Activated CD8-positive, alpha-beta memory T cell treated with anti-CD3 and anti-CD28 coated beads for 24 hours (primary cell): ENCODE measurements at places on chromosomes 3 and 15.

GRCh38 chr15:89128320-89129122, 40.3 kb downstream of the ABHD2 start:
- no peak for DNase-seq

DNA sequence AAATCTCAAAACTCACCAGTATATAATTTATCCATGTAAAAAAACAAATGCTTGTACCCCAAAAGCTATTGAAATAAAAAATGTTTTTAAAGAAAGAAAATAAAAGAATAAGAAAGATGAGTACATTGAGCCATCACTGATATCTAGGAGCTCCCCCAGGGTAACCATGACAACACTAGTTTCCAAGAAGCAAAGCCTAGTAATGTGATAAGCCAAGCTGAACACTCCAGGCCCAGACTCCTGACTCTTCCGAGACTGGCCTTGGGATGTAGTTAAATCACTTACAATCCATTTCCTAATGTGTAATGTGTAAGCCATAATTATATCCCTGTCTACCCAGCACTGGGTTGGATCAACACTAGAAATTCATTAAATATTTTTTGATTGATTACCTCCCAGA, 21.1 kb upstream of the ATP8B4 start:
- DNase-seq, result no peak

GRCh38 chr15:73239564-73240215, 129.1 kb downstream of the HCN4 start:
- no peak for DNase-seq

DNA sequence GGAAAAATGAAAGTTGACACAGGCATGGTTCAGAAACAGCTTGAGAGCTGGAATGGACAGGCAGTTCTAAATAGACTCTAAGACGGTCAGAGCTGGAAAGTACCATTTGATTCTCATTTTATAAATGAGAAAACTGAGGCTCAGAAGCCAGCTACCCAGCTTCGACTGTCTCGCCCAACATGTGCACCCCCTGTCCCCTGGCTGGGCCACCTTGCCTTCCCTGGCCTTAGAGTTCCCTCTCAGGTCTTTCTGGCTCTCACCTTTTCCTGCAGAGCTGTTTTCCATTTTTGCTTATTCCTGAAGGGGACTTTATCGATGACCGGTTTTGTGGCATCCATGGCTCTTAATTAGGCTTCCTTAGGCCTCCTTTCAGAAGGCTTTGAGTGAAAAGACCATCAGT, 17.3 kb upstream of the DOCK3 start:
- no peak for DNase-seq

DNA sequence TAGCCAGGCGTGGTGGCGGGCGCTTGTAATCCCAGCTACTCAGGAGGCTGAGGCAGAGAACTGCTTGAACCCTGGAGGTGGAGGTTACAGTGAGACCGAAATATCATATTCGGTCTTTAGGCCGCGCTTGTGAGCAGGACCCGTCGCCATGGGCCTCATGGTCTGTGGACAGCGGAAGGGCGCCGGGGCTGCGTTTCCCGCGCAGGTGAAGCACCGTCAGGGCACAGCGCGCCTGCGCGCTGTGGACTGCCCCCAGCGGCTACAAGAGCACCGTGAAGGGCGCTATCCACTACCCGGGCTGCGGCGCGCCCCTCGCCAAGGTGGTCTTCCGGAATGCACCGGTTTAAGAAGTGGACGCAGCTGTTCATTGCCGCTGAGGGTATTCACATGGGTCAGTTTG, 482.0 kb upstream of the NAALADL2 start:
- no peak for DNase-seq

DNA sequence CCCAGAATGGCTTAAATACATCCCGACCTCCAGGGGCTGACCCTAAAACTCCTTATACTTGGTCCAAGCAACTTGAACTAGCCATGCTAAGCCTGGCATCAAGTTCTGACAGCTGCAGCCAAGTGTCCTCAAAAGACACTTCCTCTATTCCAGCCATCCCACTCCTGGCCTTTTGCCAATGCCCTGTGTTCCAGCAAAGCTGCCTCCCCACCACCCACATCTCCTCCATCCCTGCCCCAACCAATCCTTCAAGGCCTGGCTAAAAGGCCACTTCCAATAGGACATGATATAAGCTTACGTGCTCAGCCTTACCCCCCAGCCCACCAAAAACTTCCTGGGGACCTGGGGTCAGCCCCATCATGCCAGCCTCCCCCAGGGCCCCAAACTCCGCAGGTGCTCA, 40.9 kb downstream of the SEMA3G start:
- DNase-seq, result no peak

DNA sequence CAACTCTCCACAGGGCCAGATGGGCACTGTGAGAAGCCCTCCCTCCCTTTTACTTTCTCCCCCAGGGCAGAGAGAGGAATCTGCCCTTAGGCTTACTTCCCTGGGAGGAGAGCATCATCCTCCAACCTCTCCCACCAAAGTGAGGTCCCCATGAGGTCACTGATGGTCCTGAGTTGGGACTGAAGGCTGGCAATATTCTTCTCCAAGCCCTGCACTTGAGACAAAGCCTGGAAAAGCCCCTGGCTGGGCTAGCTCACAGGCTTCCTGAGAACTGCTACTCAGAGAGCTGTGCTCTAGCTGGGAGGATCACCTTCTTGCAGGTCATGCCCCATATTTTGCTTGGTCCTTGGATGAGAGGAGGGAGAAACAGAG, 110.0 kb upstream of the MEF2A start:
- DNase-seq, result no peak

DNA sequence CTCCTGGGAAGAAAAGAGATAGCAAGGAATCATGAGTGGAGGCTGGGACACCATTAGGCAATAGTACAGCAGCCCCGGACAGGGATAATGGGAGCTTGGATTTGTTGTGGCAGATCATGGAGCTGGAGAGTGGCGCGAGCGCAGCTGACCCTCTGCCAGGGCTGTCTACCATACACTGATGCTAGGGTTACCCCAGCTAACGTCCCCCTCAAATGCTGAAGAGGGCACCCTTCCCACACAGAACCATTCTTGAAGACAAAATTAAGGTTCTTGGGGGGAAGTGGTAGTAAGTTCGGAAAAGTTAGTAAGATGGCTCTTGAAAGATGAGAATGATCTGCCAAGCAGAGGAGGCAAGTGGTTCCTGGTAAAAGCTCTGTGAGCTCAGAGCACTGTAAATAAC, 61.1 kb downstream of the ST3GAL6 start:
- no peak for DNase-seq

DNA sequence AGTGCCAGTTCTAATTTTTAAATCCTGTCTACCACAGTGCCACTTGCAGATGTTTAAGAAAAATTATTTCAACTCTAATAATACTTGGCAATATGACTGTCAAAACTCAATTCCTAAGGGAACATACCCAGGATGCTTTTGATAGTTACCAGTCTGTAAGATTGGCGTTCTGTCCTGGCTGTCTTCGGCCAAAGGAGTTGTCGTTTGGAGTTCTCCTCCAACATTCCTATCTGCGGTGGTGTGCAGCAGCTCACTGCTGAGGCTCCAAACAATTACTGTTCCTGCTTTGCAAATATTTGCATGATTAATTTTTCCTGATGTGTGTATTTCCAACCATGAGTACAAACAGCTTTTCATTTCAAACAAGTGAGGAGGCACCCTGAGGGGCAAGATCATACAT, 330.8 kb upstream of the DPH6 start:
- DNase-seq, result no peak

- no peak for DNase-seq
Measured at GRCh38 chr3:104279617-104280016, 1087.1 kb upstream of the ALCAM start.

DNA sequence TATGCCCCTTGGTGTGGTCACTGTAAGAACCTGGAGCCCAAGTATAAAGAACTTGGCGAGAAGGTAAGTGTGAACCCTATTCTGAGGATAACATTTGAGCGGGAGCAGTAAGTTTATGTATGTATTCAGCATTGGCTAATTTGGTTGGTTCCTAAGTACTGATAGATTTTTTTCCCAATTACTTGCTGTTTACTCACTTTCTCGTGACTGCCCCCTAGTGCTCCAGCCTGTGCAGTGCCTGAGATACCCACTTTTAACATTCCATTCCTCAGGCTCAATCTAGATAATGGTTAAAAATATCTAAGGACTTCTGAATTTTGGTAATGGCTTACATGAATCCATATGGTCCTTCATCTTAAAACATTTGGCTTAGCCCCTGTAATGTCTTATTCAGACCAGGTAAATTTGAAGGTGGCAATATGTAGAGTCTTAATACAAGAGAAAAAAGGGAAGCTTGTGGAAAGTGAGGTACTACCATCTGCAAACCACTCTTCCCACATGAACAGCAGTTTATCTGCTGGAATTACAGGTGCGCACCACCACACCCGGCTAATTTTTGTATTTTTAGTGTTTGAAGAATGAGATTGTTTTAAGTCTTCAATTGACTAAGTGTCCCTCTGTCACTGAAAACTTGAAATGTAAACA, 7.1 kb downstream of the ELL3 start:
- peak; percentile 73 for DNase-seq

DNA sequence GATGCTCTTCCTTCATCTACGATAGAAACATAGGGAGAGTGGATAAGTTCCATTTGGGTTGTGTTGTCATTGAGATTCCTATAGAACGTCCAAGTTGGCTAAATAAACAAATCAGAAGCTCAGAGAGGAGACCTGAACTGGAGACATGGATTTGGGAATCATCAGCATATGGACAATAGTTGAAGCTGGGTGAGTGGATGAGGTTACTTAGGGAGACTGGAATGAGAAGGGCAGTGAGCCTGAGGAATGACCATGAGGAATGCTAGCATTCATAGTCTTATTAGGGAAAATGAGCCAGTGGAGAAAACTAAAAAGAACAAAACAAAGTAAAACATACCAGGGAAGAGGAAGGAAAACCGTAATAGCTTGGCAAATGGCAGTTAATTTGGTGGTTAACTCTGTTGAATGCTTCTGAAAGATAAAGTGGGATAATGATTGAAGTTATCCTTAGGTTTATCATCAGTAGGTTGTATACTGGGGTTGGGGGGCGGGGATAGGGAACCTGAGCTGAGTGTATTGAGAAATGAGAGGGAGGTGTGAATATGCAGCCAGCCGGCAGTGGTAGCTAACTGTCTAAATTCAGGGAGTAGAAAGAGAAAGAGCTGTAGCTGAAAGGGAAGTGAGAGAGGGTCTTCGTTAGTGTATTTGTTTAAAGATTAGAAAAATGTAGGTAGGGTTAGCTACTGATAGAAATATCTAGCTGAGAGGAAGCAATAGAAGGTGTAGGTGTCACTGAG, 74.6 kb downstream of the ARHGEF26 start:
- DNase-seq, result no peak

DNA sequence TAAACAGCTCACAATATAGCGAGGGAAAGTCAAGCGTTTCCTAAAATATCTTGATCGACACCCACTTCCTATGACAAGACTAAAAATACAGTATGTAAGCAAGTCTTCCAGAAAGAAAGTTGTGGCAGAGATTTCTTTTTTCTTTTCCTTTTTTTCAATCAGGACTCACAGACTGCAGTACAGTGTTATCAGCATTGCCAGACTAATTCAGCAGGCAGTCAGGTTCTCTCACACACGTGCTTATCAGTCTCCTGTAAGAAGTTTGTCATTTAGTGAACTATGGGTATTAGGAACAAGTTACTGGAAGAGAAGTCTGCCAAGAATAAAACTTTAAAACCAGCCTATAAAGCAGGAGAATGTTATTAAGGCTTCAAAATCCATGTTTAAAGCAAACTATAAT, 32.8 kb upstream of the ZNF385D start:
- DNase-seq, result no peak

- no peak for DNase-seq
Measured at GRCh38 chr15:64037966-64038365, 8.3 kb downstream of the DAPK2 start.

GRCh38 chr15:56307180-56307579, 58.0 kb upstream of the TEX9 start:
- no peak for DNase-seq

DNA sequence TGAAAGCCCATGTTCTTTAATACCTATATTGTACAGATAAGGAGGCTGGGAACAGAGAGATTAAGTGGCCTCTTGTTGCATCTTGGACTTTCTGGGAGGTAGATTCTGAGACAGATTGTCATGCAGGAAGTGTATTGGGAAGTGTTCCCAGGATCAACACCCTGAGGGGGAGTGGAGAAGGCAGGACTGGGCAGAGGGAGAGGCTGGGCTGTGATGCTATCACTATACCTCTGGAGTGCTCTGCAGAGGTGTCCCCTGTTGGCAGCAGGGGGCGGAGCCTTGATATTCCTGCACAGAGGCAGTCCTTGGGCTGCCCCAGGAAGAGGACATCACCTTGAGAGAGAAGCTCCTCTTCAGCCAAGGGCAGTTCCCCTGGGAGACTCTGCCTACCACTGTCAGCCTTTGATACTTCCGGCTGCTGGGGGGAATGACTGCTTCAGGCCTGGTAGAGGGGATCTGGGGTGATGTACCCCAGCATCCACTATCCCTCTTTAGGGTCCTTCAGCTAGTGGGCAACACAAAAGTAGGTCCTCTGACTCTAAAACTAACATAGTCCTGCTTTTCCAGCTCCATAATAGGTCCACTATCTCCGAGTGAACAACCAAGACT, 97.4 kb upstream of the RNU6-1 start:
- DNase-seq, result no peak

DNA sequence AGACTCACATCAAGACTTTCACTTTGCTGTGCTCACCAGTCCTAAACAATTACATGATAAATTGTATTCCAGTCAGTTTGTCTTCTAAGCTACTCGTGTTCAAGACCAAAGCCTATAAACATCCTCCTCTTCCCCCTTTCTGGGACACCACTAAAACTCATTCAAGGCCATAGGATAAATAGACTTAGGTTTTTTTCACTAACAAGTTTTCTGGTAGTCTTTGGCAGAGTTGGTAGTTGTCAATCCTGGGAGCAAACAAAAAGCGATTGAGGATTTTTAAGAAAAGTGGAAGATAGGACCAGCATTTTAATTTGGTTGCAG, 114.9 kb downstream of the TGFBR2 start:
- DNase-seq, result no peak

DNA sequence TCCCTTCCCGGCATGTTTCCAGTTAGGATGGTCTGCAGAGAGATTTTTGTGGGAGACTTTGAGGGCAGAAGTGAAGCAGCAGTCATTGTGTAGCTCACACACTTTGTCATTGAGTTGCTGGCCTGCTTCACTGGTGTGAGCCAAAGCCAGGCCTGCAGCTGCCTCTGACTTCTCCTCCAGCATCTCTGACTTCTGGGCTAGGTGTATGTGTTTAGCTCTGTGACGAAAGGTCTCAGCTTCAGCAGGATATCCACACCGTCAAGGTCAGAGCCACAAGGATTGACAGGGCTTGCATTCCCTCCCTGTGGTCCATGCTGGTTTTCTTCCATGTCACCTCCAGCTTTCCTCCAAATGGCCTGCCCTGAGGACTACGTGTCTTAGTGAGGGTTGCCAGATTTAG, 57.1 kb upstream of the OSBPL11 start:
- no peak for DNase-seq

- DNase-seq, result no peak
Measured at GRCh38 chr15:27835233-27835939, 263.7 kb downstream of the OCA2 start.

DNA sequence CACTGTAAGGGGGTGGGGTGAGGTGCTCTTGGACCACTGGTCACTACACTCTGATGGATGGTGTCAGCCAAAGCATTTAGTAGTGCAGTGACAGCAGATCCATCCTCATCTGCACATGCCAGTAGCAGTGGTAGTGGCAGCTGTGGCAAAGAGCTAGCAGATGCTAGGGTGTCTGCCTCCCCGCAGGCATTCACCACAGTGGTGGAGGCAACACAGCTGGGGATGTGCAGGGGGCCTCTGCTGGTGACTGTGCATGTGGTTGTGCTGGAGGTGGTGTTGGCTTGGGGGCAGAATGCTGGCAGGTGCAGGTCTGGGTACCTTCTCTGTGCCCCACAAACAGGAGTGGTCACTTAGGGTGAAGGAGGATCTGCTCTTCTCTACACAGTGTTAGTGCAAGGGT, 19.4 kb upstream of the DCUN1D1 start:
- DNase-seq, result no peak
